Dermis lymphatic vessel endothelial cell (primary cell): ENCODE measurements at places on chromosomes 2 and 18. TPM values are rescaled to one million over a fixed set of nuclear protein-coding genes. Genes with fewer than 3 reads are reported as not detected.

The SKOR2 gene
- total RNA-seq: not detected in 2 replicates

The GAL3ST2 gene
- total RNA-seq: not detected in 2 replicates

The RAMP1 gene
- not detected in 2 replicates for total RNA-seq

The CCDC74B gene
- total RNA-seq: 0.17 and 5.0 TPM in 2 replicates

The CD28 gene
- 0.09 and 0.11 TPM in 2 replicates for total RNA-seq

The FAM237A gene
- total RNA-seq: not detected in 2 replicates

The REEP1 gene
- total RNA-seq: 17.7 and 22.9 TPM in 2 replicates

The ACADL gene
- not detected in 2 replicates for total RNA-seq

The ABCG5 gene
- not detected in 2 replicates for total RNA-seq
